Stimulated activated CD4-positive, alpha-beta T cell treated with anti-CD3 and anti-CD28 coated beads, Interleukin-12 subunit alpha, Interleukin-12 subunit beta, amount 100 ng/mL, for 4 hours (primary cell): ENCODE measurements at places on chromosomes 2 and 18.

- DNase-seq, result no peak
Observed at GRCh38 chr2:53750041-53750768, 17.4 kb upstream of the CHAC2 start.

DNA sequence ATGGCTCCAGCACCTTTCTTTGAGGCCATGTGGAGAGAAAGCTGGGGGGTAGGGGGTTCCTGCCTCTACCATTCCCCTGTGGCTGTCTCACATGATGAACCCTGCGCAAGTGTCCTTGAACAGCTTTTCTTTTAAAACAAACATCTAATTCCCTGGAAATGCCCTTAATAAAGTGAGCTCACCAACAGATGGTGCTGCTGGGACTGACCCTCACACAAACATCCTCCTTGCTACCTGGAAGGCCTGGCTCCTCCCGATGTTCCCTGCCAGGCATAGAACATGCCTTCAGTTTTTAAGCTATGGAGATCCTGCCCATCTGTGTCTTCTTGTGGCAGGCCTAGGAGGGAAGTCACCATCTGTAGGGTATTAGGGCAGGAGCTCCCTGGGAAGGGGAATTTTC is 60.7 kb upstream of the GATA6 start:
- no peak for DNase-seq

DNA sequence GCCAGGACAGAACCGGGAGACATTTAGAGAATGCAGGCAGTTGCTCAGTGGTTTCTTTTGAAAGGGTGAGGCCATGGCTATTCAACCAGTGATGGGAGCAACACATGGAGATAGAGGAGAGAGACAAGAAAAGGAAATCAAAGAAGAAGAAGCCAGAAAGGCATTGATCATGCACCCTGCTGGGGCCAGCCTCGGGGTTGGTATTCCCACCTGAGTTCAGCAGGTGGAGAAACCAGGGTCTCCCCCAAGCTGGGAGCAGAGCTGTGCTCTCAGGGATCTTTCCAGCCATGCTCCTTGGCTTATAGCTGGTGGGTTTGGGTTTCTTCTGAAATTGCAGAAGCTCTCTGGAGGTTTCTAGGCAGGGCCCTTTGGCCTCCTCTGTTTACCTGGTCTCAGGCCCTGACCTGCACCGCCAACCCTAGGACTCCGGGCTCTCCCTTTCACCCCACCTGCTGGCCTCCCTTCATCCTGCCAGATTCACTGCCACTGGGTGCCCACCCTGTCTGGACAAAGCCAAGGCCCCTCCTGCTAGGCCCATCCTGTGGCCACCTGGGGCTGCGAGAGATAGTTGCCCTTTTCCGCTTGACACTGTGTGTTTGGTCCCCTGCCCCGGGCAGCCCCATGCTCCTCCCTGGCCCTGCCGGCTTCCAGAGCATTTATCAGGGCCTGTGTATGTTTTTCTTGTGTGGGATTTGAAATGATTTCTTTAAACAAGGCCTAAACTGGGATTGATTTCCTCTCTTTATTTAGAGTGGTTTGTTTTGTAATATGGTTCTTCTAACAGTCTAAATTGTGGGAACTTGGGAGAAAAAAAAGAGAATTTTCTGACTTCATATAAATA is 126.7 kb downstream of the DDX1 start:
- DNase-seq, result no peak

DNA sequence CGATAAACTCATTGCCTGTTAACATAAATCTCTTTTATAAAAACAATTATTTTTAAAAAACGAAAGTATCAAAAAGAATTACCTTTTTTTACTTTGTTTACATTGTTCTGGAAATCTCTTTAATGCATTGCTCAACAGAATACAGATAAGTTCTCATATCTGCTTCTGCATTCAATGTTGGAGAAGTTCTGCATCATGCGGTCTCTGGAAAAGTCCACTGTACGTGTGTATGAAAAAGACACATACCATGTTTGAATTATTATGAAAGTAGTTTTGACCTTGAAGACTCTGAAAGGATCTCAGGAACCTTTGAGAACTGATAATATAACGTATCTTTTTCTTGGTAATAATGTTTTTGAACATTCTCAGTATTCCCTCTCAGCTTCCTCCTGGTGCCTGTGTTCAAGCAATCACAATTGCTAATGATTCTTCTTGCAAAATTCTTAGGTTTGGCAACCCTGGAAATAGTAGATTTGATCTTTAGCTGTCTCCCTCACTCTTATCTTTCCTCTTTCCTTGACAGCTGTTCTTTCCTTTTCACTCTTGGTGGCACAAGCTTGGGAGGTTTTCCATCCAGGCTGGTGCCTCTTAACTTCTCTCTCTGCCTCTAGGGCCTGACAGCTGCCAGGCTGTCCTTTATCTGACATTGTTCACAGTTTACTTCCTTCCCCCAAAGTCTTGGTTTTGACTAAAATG is 12.4 kb upstream of the IL1R1 start:
- no peak for DNase-seq

- DNase-seq, result no peak
Observed at GRCh38 chr2:39335930-39336329, 92.2 kb upstream of the CDKL4 start.

DNA sequence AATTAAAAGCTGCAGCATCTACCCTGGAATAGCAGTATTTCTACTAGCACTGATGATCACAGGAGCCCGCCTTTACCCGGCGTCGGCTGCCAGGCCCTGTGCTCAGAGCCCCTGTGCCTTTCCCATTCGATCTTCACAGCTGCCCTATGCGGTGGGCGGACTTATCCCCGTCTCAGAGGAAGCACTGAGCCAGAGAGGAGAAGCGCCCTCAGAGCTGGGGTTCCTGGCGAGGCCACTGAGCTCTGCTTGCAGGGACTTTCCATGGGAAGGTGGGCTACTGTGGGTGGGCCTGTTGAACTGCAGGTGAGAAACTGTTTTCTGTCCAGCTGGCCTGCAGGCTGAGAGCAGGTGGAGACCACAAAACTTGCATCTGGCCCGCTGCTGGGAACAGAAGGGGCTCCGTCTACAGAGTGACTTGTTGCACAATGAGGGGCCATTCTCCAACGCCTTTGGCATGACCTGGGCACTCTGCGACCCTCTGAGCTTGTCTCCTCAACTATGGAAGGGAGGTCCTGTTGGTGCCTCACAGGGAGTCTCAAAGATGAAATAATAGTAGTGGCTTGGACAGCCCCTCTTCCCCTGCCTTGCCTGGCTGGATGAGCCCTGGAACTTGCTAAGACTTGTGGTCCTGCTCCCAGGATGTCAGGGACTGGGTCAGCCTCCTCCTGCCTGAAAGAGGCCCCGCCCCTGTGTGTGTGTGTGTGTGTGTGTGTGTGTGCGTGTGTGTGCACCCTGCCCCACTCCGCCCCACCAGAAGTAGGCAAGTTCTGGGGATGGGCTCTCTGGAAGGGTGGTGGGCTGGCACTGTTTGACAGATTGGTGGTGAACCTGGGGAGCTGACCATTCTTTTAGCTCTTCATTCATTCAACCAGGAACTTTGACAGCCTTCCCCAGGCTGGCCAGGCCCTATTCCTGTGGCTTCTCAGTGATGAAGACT is 32.7 kb downstream of the GLI2 start:
- DNase-seq, result no peak

- DNase-seq, result no peak
Observed at GRCh38 chr2:225582355-225583116, 183.0 kb downstream of the NYAP2 start.

DNA sequence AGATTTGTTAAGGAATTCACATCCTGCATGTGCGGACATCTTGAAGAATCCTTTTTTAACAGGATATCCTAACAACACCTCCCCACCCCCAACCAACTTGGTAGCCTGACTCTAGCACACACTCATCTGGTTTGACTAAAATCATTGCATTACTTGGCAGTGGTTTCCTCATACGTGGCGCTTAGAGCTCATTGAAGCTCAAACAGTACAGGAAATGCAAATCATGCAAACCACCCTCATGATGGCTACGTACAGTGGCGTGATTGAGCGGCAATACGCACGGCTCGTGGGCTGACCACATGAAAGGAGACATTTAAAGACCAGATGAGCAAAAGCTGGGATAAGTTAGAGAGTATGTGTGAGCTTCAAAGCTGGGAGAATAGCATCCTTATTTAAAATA is 336.2 kb downstream of the ZEB2 start:
- peak; percentile 47 for DNase-seq

GRCh38 chr2:145012214-145012670 is 492.3 kb upstream of the ZEB2 start:
- DNase-seq, result no peak

GRCh38 chr18:78160961-78161656 is 818.5 kb upstream of the SALL3 start:
- no peak for DNase-seq

DNA sequence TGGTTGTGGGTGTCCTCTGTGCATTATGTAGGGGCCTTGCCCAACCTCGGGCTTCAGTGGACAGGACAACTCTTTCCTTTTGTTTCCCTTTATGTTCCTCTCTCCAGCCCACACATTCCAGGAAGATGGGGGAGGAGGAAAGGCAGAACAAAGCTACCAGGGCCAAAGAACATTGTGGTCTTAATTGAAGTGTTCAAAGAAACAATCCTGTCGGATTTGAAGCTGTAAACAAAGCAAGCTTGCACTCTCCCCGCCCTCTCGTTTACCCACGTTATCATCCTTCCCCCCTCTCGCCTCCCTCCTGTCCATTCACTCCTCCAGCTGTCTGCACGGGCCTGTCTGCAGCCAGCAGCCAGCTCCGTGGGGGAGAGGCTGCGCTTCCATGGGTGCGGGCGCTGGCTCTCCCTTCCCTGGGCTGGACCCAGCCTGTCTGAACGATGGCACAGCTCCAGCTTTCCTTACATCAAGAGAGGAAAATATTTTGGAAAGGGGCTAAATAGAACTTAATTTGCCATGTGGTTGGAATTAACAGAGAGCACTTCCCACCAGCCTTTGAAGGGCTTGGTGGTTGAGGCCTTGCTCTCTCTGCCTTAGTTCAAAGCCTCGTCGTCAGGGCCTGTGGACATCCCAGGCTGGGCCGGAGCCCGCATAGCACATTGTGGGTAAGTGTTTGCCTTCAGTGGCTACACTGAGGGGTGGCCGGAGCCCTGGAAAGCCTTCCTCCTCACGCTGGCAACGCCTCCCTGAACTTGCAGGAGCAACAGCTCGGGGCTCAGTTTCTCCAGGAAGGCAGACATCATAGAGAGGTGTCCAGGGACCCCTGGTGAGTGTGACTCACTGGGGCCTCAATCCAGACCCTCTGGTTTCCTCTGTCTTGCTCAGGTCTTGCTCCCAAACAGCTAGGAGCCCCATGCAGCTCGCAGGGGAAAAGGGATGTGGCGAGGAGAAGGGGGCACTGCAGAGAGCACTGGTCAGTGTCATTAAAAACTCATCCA is 60.6 kb upstream of the HS6ST1 start:
- DNase-seq, result no peak

DNA sequence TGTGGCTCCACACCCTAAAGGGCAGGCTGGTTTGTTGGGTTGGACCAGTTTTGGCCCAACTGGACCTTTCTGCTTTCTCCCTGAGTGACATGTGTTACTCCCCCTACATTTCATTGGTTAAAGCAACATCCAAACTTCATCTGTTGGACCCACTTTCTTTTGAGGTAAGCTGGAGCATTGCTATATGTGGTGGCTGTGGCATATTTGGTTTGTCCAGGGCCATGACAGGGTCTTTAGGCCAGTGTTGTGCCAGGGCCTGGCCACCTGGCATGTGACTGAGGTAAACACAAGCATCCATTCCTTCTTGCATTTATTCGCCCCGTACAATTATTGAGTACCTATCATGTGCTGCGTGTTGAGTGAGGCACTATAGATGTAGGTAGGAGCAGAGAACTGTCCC is 36.8 kb upstream of the MARCO start:
- DNase-seq, result no peak

- no peak for DNase-seq
Observed at GRCh38 chr2:237354892-237355291, 59.1 kb downstream of the COL6A3 start.
